ENCODE measurements at places on chromosomes 7 and 10. TPM values are rescaled to one million over a fixed set of nuclear protein-coding genes. Genes with fewer than 3 reads are reported as not detected.

GRCh38 chr10:78299851-78300468 is 266.3 kb downstream of the RPS24 start:
- no peak for DNase-seq

- peak; percentile 71 for DNase-seq
Observed at GRCh38 chr7:121002757-121003200, 14.3 kb downstream of the CPED1 start.

GRCh38 chr10:71711052-71711623 is 8.4 kb downstream of the C10orf105 start:
- no peak for DNase-seq

GRCh38 chr10:31704195-31704594 is 224.4 kb downstream of the ARHGAP12 start:
- DNase-seq: no peak

DNA sequence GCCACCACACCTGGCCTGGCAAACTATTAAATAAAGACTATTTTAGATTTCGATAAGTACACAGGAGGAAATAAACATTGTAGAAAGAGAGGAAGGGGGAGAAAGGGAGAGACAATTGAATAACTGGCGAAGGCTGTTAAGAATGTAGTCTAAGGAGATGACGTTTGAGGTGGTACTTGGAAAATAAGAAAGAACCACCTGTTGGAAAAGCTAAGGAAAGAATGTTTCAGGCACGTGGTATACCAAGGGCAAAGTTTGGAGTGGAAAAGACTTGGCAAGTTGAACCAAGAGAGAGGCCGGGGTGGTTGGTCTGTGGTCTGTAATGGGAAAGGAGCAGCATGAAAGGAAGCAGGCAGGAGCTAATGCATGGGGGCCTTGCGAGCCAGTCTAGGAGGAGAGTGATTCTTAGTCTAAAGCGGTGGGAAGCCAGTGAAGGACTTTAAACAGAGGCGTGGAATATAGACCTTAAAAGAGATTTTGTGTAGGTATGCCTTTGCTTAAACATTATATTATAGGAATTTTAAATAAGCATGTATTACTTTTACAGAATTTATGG is 9.4 kb downstream of the ING3 start:
- no peak for DNase-seq

DNA sequence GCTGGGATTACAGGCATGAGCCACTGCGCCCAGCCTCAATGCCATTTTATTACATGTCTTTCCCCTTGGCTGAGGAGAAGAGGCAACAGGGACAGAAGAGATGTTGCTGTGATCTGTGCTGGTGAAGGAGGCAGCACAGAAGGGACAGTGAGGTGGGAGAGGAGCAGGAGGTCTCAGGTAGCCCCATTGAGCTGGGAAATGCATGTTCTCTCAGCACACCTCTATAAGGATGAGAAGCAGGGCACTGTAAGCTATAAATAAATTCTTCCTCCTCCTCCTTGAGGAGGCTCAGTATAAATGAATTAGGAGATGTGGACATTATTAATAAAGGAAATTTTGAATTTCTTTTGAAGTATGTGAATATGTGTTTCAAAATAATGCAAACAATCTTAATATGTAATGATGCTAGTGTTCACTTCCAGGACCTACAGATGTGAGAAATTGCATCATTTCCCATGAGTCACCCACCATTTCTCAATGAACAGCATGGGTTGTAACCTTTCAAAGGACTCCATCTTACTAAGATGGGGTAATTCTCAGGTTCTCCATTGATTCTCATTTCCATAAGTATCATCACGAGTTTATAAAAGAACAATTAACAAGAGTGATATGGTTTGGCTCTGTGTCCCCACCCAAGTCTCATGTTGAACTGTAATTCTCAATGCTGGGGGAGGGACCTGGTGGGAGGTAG is 88.9 kb upstream of the ODAD2 start:
- no peak for DNase-seq

DNA sequence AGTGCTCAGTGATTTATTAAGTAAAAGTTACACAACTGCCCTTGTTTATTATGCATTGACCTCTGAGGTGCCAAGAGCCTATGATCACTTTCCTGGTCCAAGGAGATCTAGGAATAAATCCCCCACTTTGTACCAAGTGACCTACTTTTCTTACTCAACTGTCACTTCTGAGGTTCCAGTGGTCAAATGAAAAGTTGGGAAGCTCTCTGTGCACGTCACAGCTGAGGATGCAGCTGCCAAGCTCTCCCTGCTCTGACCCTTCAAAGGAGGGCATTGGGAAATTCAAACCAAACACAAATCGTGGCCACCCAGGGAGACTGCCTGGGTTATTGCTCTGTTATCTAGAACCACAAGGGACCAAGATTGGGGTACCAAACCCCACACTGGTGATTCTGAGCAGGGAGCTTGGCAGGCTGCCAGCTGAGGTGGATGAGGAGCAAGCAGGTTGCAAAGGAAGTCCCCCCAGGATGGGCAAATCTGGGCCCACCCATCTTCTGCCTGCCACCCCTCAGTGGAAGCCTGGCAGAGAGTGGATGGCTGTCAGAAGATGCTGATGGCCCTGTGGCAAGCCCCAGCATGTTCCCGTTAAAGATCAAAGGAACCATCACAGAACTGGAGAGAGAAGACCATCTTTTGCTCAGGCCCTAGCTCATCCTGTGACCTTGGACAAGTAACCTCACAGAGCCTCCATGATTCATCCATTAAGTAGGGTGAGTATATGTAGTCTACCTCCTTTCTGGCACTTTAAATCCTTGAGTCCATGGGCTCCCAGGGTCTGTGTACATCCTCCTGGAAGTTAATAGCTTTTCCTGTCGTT is 106.8 kb downstream of the PPP1R3C start:
- DNase-seq: no peak

DNA sequence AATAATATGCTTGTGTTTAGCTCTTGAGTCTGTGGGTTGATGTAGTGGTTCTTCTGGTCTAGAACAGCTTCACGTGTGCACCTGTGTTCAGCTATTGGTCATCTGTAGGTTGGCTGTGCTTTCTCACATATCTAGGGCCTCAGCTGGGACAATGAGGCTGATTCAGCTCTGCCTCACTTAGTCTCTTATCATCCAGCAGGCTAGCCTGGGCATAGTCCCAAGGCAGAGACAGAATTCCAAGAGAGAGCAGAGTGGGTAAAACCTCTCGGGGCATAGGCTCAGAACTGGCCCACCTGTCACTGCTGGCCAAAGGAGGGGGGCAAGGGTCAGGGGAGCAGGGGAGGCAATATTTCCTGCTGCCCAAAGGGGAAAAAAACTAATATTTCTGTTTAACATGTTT is 32.0 kb upstream of the MXI1 start:
- no peak for DNase-seq

GRCh38 chr10:125096371-125096770 is 64.0 kb downstream of the CTBP2 start:
- no peak for DNase-seq

DNA sequence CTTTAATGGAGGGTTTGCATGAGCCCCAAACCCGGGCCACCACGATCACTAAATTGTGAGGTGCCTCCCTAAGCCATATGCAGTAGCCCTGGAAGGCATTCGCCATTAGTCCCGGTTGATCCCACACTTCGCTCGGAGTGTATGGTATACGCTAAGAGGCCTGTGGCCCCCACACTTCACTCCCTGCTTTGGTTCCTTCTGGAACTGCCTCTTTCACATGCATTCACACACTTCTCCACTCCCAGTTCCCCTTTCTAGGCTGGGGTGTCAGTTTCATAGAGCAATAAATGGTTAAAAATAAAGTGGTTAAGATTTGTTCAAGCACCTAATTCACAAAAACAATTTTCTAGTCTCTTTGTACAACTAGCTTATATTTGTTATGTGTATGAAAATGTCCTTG is 212.1 kb upstream of the KCND2 start:
- no peak for DNase-seq

The NKX6-2 gene
- total RNA-seq: not detected

The MEIG1 gene
- not detected for total RNA-seq

The LIPF gene
- total RNA-seq: 5.5 TPM

The CHCHD3 gene
- total RNA-seq: 42.6 TPM

The LOXL4 gene
- total RNA-seq: 20.2 TPM

The OPN1SW gene
- not detected for total RNA-seq

The TMEM236 gene
- 1.2 TPM for total RNA-seq
